ENCODE measurements at places on chromosomes 3 and 15.

- no peak for DNase-seq
Observed at GRCh38 chr3:120090422-120090821, 3.8 kb downstream of the GSK3B start.

GRCh38 chr3:187841560-187841959 is 96.3 kb upstream of the BCL6 start:
- no peak for DNase-seq

DNA sequence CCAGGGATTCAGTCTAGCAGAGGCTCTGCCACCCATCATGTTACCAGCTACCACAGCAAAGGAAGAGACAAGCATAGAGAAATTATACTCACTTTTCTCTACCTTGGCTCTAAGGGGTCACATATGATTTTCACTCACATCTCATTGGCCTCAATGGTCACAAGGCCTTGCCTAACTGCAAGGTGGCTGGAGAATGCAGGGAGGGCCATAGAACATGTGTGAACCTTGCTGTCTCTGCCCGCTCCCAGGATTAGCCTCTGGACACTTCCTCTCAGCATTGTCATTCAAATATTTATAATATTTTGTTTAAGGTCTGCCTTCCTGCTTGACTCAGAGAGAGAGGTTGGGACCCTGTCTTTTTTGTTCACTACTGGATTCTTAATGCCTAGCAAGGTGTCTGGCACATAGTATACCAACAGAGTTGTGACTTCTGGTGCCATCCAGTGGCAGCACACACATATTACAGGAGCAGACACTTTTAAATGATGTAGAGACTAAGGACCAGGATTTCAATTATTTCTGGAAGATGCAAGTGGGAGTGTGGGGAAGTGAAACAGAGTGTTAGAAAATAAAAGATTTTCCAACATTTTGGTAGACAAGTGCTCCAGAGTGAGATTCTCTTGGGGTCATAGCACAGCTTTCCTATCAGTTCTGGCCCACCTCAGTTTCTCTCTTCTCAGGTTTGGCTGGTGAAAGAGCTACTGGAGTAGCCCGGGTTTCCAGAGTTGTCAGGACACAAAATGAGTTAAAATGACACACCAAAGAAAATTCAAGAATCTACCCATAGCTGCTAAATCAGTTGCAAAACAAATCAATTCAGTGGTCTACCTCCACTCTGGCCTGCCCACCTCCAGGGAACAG is 119.0 kb upstream of the RASGRP1 start:
- DNase-seq, result no peak

DNA sequence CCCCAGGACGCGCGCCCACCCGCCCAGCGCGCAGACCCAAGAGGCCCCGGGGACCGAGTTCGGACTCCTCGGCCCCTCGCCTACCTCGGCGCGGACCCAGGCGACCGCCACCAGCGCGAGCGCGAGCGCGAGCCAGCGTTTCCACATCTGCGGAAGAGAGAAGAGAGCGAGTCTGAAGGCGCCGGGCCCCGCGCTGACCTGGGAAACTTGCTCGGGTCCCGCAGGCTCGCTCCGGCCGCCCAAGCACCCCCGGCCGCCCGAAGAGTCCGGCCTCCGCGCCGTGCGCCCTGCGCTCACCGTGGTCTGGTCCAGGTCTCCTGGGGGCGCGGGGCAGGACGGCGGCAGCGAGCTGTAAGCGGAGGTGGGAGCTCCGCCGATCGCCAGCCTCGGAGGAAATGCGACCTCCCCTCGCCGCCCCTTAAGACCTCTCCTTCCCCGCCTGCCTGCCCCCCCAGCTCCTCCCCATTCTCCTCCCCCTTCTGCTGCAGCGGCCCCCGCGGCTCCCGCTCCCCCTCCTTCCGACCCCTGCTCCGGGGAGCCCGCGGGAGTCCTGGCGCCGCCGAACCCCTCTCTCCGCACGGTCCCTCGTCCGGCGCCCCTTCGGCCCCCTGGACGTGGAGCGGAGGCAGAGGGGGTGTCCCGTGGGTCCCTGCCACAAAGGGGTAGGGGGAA is at the start of gene FSTL1:
FSTL1 (minus strand) TSS at position 393 of the 672 bp plus-strand sequence; CDS start at position 147, 246 bp downstream.
- DNase-seq, result no peak

DNA sequence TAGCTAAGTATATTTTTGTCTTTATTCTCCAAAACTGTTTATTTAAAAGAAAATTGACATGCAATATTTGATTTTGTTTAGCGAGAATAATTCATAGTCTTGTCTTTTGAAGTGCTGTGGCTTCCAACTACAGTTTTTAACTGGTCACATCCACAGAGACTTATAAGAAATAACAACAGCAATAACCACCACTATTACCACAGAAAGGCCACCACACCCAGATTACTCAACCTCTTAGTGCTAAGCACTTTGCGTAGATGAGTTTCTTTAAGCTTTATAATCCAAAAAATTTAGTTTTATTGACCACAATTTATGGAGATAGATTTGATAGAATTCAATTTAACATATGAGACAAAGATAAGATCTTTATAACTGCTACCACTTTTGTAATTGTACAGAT is 468.4 kb upstream of the UBE2E2 start:
- DNase-seq, result no peak

GRCh38 chr3:126412841-126413692 is 18.4 kb downstream of the CFAP100 start:
- no peak for DNase-seq

DNA sequence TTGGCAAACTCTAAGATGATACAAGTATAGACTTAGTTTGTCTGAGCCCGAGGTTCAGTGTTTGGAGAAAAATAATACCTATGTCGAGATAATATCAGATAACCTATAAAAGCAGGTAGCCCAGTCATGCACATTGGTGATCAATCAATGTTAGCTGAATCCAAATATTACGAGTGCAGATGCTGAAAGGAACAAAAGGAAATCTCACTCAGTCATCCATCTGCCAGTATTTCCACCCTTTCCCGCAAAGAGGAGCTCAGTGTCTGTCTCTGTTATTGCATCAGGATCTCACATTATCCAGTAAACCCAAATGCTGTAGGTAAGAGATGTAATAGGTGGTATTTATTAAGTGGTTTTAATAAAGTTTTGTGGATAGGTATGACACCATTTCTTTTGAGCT is 251.2 kb upstream of the CTDSPL start:
- no peak for DNase-seq

GRCh38 chr3:181278468-181279238 is 289.1 kb upstream of the DNAJC19 start:
- DNase-seq, result no peak

GRCh38 chr3:113128386-113129015 is 82.9 kb upstream of the BOC start:
- DNase-seq, result no peak

- DNase-seq, result no peak
Observed at GRCh38 chr3:62679988-62680387, 195.2 kb downstream of the CADPS start.

- no peak for DNase-seq
Observed at GRCh38 chr15:68608206-68608843, 29.5 kb downstream of the CORO2B start.

DNA sequence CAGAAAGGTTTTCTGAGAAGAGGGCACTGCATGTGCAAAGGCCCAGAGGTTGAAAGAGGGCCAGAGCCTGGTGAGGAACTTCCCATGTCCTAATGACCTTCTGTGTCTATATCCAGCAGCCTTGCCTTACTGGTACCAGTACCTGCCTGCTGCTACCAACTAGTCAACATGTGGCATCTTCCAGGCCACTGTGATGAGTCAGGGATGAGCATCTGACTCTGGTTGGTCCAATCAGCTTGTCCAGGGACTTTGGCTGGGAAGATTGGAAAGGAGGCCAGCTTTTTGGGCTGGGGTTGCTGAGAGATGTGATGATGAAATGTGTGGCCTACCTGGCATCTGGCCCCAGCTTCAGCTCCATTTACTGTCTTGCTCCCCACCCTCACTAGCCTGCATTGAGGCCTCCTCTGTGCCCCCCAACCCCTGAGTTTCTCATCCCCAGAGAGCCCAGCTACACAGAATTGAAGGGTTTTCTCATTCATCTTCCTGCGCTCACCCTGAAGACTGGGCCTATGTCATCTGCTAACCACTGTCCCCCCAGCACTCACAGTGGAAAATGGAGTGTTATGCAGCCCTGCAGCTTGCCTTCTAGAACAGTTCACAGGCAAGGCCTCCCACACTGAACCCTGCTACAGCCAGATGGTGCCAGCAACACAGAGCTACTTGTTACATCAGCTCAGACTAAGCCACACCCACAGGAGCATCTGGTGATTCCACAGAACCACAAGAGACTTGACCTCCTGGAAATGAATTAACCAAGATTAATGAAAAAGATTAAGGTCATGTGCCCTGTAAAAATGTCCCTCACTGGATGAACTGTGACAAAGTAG is 1.3 kb upstream of the TWF2 start:
- no peak for DNase-seq

GRCh38 chr15:77650265-77650664 is 17.6 kb upstream of the LINGO1 start:
- no peak for DNase-seq

- DNase-seq, result peak; percentile 10
Observed at GRCh38 chr3:149678351-149678950, 20.6 kb upstream of the WWTR1 start.

- no peak for DNase-seq
Observed at GRCh38 chr3:25888892-25889524, 99.1 kb downstream of the OXSM start.

DNA sequence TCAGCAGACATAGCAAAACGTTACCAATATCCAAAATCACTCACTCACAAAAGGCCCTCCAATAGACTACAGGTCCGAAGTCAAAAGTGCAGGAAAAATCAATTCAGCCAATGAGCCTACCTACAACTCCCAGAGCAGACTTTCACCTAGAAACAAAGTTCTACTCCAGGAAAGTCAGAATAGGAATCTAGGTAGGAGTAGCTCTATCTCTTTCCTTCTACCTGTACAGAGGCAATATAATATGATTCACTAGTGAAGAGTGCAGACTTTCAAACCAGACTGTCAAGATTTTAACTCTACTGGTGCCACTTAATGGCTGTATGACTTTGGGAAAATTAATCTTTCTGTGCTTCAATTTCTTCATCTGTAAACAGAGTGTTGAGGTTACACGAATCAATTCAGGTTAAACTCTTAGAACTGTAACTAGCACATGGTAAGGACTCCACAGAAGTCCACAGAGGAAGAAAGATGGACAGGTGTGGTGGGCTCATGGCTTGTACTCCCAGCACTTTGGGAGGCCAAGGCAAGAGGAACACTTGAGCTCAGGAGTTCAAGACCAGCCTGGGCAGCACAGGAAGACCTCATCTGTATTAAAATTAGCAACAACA is 9.4 kb downstream of the DCUN1D1 start:
- DNase-seq, result no peak

GRCh38 chr3:131403216-131403895 is 21.8 kb downstream of the NUDT16 start:
- DNase-seq, result no peak

- DNase-seq, result peak; percentile 43
Observed at GRCh38 chr15:97684249-97684648, 276.3 kb upstream of the ARRDC4 start.

GRCh38 chr15:69629631-69630161 is 177.1 kb downstream of the RPLP1 start:
- no peak for DNase-seq

- no peak for DNase-seq
Observed at GRCh38 chr15:43975770-43976169, 149.0 kb downstream of the WDR76 start.

DNA sequence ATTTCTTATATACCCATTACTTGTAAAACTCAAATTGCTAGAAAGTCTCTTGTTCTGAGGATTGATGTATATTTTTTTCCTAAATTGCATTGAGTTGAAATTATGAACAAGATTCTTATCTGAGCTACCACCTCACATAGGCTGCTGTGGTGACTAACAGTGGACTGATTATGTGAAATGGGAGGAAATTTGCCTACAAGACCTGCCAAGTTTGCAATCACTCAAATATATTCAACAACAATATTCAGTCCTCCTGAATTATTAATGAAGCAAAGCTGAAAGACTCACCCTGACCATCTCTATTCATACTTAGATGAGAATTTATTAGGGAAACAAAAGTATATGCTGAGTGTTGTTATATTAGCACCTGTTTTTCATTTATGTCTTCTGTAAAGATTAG is 412.6 kb upstream of the SEMA6D start:
- no peak for DNase-seq

GRCh38 chr15:64288999-64289398 is 67.0 kb downstream of the CSNK1G1 start:
- DNase-seq, result no peak

DNA sequence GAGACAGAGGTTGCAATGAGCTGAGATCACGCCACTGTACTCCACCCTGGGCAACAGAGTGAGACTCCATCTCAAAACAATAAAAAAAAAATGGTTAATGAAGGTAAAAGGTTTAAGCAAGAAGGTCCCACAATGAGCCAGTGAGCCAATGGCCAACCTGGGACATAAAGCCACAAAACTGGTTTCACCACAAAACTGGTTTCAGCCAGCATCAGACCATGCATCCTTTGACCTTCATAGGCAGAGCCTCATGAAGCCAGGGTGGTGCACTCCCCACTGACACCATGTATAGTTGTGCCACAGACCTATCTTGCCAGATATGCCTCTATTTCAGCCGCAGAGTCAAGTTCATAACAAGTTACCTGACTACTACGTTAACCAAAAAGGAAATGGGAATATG is 41.9 kb downstream of the SCAP start:
- DNase-seq, result no peak

DNA sequence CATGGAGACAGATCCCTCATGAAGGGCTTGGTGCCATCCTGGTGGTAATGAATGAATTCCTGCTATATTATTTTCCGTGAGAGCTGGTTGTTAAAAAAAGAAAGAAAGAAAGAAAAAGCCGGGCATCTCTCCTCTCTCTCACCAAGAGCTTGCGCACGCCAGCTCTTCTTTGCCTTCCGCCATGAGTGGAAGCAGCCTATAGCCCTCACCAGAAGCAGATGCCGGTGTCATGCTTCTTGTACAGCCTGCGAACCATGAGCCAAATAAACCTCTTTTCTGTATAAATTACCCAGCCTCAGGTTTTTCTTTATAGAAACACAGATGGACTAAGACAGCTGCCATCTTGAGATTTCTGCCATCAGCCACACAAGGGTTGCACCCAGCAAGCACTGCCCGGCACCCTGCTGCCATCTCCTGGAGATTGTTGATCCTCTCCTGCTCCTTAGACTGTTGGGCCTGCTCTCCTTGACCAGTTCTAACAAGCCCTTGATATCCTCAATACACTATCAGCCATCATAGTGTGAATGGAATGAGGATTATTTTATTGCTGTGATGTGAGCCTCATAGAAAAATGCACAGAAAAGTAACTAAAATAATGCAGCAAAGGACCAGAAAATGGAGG is 3.5 kb upstream of the AHSG start:
- no peak for DNase-seq

DNA sequence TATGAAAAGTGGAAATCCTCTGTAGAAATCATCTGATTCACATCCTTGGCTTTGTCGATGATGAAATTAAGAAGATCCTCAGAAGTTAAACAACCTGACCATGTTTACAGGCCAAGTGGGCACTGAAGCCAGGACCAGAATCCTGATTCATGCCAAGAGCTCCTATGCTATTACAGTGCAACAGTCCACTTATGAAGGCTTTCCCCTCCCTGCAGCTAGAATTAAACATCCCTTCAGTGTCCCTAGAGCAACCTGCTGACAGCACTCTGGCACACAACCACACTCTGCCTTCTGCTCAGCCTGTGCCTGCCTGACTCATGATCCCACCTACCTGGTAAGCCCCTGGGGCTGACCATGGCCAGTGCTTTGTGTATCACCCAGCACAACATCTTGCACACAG is 33.8 kb downstream of the TXNRD3 start:
- DNase-seq, result no peak

- DNase-seq, result no peak
Observed at GRCh38 chr15:57322602-57323250, 53.6 kb upstream of the CGNL1 start.
